ENCODE measurements at places on chromosomes 6 and 20. TPM values are rescaled to one million over a fixed set of nuclear protein-coding genes. Genes with fewer than 3 reads are reported as not detected.

- peak; percentile 60 for DNase-seq
Measured at GRCh38 chr6:132797951-132798868, at the start of gene SLC18B1. Gene SLC18B1, minus strand, starts transcription at chr6:132798637. Its CDS starts 181 bp downstream, at chr6:132798456.

- peak; percentile 50 for DNase-seq
Measured at GRCh38 chr6:37127961-37128862, 41.7 kb upstream of the PIM1 start.

DNA sequence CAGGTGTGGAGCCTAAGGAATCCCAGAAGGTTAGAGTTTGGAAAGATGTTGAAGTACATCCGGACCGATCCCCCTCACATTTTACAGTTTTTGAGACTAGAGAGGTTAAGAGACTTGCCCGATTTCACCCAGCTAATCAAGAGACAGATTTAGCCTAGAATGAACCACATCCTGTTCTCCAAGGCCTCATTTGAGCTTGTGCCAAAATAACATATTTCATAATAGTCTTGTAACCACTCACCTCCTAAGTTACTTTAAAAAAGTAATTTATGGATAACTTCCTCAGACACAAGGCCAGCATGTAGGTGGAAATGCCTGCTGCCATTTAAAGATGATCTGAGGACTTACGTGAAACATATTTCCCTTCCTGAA, 39.8 kb upstream of the ARHGAP18 start:
- no peak for DNase-seq

- no peak for DNase-seq
Measured at GRCh38 chr6:36504982-36505381, 42.3 kb downstream of the STK38 start.

DNA sequence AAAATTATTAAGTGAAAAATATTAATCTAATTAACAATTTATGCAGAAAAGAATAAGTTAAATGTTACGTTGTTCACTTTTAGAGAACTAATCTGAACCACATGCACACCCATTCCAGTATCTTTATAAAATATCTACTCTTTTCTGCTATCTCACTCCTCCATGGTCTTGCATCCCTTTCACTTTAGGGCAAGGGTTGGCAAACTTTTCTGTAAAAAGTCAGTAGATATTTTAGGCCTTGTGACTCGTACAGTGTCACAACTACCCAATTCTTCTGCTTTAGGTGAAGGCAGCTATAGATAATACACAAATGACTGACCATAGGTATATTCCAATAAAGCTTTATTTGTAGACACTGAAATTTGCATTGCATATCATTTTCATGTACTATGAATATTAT, 39.7 kb upstream of the SUPT3H start:
- no peak for DNase-seq

- no peak for DNase-seq
Measured at GRCh38 chr6:73180763-73181619, 44.3 kb downstream of the KHDC1L start.

DNA sequence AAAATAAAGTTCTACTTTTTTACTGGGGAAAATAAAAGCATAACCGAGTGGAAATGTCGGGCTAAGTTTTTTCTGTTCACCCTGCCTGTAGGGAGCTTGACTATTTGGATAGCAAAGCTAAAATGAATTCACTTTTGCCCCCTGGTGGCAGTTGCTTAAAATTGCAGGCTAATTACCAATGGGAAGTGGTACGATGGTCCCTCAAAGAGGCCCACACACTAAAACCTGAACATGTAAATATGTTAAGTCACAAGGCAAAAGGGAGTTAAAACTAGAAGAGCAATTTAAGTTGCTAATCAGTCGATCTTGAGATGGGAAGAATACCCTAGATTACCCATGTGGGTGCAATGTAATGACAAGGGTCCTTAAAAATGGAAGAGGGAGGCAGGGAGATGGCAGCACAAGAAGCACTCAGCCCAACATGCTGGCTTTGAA, 916 bp upstream of the SUN5 start:
- DNase-seq = no peak

DNA sequence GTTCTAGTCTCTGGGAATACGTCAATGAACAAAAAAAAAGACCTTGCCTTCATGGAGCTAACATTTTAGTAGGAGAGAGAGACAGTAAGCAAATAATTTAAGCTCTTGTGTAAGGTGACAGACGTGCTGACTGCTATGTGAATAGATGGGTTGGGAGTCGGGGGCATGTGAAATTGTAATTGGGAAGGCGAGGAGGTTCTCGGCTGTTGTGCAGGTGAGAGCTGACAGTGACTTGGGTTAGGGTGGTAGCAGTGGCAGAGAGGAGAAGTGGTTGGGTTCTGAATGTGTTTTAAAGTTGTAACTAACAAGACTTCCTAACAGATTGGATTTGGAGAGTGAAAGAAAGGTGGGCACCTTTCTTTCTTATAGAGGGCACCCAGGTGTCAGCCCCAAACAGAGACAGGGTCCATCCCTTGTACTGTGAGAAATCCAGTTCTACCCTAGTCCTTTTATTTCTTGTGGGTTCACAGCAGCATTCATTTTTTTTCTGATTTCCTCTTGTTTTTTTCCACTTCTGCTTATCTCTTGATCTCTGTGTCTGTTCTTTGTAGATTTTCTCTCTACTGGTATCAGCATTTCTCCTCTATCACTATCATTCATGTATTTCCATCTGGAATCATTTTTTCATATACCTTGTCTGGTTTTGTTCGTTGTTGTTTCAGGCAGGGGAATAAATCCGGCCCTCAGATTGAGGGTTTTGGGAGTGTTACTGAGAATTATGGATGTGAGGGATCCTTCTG, 15.4 kb upstream of the MYLK2 start:
- no peak for DNase-seq

DNA sequence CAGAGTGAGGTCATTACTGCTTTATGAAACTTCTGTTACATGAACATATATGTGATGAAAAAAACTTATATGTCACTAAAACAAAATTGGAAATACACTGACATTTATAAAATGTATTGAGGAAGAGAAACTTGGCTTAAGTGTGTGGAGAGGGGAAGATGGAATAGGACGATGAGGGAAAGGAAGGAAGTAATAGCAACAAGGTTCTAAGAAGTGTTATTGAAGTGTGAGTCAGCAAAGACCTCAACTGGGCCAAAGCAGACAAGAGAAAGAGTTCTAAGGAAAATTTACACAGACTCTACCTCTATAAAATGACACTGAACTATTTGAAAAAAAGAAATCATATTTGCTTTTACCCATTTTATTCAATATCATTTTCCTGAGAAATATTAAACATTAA, 38.3 kb downstream of the SNX3 start:
- DNase-seq = no peak

DNA sequence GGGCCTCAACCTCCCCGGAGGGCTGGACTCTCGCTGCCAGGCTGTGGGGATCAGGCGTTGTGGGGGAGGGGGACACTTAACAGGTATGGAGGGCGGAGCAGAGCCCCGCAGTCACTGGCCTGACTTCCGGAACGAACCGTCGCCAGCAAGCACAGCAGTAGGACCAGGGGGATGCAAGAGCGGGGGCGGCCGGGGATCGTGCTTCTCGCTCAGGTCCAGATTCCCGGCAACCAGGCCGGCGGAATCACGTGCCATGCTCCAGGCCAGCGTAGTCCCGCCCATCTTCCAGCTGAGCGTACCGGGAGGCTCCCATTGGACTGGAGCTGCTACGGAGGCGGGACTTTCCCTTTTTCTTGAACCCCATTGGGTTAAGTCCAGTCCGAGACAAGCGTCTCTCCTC, 10.0 kb upstream of the POU5F1 start:
- peak; percentile 80 for DNase-seq

- peak; percentile 49 for DNase-seq
Measured at GRCh38 chr6:43718387-43719105, 31.0 kb upstream of the MRPS18A start.

DNA sequence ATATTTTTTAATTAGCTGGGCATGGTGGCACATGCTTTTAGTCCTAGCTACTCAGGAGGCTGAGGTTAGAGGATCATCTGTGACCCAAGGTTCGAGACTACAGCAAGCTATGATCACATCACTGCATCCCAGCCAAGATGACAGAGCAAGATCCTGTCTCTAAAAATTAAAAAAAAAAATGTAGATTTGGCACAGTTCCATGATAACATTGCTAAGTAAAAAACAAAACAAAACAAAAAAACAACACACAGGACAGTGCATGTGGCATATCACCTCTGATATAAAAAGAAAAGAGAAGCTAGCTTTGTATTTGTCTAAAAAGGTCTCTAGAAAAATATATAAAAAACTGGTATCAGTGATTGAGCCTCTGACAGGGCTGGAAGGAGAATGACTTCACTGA, 24.6 kb downstream of the RNF24 start:
- no peak for DNase-seq

GRCh38 chr6:109531446-109531845, 48.4 kb upstream of the ZBTB24 start:
- no peak for DNase-seq

DNA sequence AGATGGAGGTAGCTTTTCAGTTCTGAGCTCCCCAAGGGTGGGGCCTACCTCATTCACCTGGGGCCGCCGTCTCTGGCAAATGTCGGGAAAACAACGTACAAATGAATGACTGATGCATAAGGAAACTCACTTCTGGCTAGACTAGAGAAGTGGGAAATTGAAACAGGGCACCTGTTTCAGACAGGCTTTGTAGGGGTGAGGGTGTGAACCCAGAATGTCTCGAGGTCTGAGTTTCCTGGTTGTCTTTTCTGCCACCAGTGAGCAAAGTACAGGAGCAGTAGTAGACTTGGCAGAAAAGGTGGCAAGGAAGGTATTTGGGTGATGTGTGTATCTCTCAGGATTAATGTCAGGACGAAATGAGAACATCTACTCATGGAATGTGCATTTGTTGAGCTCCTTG, 308.5 kb downstream of the CLIC5 start:
- no peak for DNase-seq

GRCh38 chr6:55239099-55239498, 64.8 kb downstream of the HCRTR2 start:
- no peak for DNase-seq

- no peak for DNase-seq
Measured at GRCh38 chr6:150038202-150039062, 13.1 kb upstream of the RAET1L start.

GRCh38 chr20:37096415-37097041, 731 bp upstream of the RBL1 start:
- no peak for DNase-seq

DNA sequence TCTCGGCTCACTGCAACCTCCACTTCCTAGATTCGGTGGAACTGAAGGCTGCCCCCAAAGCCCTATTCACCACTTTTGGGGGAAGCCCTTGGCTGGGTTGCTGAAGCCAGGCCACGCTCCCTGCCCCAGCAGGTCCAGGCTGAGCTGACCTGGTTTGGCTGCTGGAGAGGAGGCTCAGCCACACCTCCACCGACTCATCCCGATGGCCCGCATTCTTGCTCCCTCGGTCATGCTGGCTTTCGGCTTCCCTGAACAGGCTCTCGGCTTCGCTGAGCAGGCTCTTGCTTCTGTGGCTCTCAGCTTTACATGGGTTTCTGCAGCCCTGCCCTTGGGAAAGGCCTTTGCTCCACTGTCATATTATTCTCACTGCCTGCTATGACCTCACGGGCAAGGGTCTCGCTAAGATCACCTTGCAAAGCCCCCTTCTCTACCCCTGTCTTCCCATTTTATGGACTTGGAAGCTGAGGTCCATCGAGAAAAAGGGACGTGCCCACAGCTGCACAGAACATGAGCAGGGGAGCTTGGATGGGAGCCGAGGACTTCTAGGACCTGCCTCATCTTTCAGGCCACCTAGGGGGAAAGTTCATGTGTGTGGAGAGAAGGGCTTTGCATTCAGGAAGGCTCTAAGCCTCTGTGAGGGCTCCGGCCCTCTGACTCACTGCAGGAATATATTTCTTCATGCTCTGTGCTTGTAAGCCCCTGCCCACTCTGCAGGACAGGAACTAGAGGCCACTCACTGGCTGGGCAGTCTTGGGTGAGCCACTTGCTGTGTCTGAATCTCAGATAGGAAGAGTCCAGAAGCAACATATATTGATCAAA, 15.6 kb downstream of the ARHGAP40 start:
- no peak for DNase-seq

DNA sequence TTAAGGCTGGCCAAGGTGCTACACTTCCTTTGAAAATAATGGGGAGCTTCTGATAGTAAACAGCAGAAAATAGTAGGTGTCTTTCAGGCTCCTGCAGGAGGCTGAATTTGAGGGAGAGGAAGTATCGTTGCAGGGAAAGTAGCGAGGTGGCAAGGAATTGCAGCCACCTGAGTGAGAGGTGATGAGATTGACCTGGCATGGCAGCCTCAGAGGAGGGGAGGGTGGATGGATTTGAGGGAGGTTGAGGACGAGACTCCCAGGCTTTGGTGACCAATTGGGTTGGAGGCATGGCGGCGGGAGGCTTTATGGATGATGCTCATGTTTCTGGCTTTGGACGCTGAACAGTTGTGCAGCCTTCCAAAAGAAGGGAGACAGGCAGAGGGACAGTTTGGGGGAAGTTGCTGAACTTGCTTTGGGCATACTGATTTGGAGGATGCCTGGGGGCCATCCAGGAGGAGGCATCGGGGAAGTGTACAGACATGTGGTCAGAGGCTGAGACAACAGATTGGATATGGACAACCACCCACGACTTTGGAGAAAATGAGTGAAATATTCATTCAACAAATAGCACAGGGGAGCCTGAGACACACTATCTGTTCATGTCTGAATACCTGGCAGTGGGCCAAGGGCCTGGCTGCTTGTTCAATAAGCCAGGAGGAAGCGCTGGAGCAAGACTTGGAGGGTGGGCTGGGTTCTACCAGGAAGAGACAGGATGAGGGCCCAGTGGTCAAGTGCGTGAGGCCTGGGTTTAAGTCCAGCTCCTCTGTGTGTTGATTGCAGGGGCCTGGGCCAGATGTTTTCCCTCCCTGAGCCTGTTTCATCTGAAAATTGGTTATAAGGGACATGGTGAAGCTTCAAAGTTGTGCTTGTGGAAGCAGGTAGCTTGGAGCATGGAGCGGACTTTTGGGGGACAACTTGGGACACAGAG, 113.2 kb downstream of the CEBPB start:
- peak; percentile 93 for DNase-seq

GRCh38 chr6:87110636-87111035, 15.7 kb upstream of the CGA start:
- DNase-seq = no peak

GRCh38 chr6:18155864-18156421, 721 bp downstream of the KDM1B start:
- DNase-seq = peak; percentile 54

GRCh38 chr20:49276961-49277785, 684 bp downstream of the ZNFX1 start:
- DNase-seq = peak; percentile 46

DNA sequence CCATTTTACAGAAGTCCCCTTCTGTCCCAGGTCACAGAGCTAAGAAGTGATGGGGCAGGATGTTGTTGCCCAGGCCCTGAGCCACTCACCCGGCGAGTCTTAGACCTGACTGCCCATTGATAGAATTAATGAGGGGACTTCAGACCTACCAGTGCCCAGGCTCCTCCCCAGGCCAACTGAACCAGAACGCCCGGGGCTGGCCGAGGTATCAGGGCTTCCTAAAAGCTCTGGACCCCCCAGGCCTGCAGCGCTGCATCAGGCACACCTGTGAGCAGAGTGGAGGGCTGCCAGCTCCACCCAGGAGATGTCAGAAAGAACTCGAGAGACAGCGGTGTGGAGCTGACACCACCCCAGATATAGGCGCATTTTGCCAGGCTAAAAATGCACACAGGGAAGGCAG, 3.5 kb downstream of the GPR31 start:
- no peak for DNase-seq

KCNK16 gene
- not detected for total RNA-seq

NRSN1 gene
- not detected for total RNA-seq

GSTA5 gene
- total RNA-seq = not detected

ADGB gene
- not detected for total RNA-seq

HCK gene
- total RNA-seq = 14.1 TPM

SUMO4 gene
- 0.63 TPM for total RNA-seq

MMP24 gene
- total RNA-seq = 1.3 TPM

TDRD6 gene
- total RNA-seq = 0.71 TPM

KCNB1 gene
- 2.0 TPM for total RNA-seq

RBM24 gene
- 132 TPM for total RNA-seq

FLRT3 gene
- total RNA-seq = 3.1 TPM

TRIM31 gene
- not detected for total RNA-seq

SLC17A3 gene
- total RNA-seq = not detected

All from left cardiac atrium (tissue), 4 donors.